ENCODE measurements at places on chromosomes 1 and 21. TPM values are rescaled to one million over a fixed set of nuclear protein-coding genes. Genes with fewer than 3 reads are reported as not detected.

DNA sequence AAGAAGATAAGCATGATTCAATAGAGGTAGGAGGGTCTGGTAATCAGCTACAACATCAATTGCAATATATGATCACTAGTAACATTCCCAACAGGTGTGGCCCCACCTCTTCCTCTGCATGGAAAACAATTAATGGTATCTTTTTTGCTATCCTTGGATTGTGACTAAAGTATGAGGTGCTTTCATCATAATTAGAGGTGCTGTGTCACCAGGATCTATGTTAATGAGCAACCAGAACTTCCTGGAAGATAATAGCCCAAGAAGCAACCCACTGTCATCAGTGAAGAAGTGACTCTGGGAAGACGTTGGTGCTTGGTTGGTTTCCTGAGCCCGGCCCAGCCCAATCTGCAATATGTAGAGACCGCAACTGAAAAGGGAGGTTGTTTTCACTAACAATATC, 167.2 kb downstream of the SETD4 start:
- DNase-seq: no peak

- DNase-seq: no peak
Measured at GRCh38 chr21:33661146-33661545, 18.8 kb downstream of the ITSN1 start.

DNA sequence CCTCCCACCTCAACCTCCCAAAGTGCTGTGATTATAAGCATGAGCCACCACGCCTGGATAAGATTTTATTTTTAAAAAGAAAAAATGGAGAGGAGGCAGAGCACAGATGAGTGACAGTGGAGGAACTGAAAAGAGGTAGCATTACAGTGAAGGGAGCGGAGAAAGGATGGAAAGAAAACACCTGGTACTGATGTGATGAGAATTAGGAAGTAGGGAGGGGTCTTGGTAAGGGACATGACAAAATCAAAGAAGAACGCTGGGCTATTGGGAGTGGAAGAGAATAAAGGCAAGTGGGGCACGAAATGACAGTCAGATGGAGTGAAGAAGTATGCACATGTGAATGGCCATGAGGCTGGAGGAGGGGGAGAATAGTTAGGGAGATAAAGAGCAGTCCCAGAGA, 2.3 kb downstream of the FCRLA start:
- no peak for DNase-seq

LCE6A gene
- not detected for total RNA-seq

DNA sequence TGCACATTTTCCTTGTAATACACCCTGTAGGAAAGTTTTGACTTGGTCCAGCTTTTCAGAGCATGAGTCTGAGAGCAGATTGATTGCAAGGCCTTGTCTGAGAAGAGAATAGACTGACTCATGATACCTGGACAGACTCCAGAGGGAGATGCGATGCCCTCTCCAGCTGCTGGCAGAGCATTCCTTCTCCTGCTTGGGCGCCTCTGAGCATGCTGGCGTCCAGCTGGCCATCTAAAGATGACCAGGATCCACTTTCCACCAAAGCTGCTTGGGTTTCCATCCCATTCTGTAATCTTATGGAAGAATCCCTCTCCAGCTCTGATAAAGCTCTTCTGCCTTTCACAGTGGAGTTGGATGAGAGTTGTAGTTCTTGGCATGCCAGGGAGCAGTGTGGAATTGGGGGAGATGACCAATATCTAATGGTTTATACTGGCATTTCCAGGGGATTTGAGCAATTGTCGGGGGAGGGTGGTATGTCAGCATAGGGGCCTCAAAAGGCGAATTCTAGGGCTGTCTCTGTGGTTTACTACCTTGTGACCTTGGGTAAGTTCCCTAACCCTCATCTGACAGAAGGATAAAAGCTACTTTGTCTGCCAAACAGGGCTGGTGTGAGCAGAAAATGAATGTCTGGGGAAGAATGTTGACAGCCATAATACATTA, 19.5 kb downstream of the SZRD1 start:
- DNase-seq: no peak

Data from thymus (tissue), 14 donors.